Prostate gland (tissue), 2 donors: ENCODE measurements at places on chromosomes 7 and 10. TPM values are rescaled to one million over a fixed set of nuclear protein-coding genes. Genes with fewer than 3 reads are reported as not detected.

Gene NUP205
- total RNA-seq = 62.4 TPM

Gene GRID2IP
- total RNA-seq = 2.6 TPM

Gene NME8
- not detected for total RNA-seq

Gene CCDC172
- 47.1 TPM for total RNA-seq

Gene TNS3
- 95.8 TPM for total RNA-seq

Gene ATG9B
- 7.1 TPM for total RNA-seq

Gene MOGAT3
- not detected for total RNA-seq

Gene PFKP
- 86.9 TPM for total RNA-seq

Gene RNF32
- total RNA-seq = 2.4 TPM

Gene CPA4
- 0.23 TPM for total RNA-seq

Gene WIPF3
- total RNA-seq = 3.0 TPM

Gene ZNF425
- total RNA-seq = 4.0 TPM

Gene PKD1L1
- total RNA-seq = 40.9 TPM

Gene LIPF
- total RNA-seq = not detected

Gene LRRC18
- total RNA-seq = not detected

Gene LRRN3
- total RNA-seq = 41.5 TPM

Gene CALCR
- not detected for total RNA-seq

Gene ZNF503
- total RNA-seq = 23.9 TPM

Gene EEPD1
- total RNA-seq = 21.9 TPM

Gene POLR2J
- 46.4 TPM for total RNA-seq
